ENCODE measurements at places on chromosomes 16 and 17.

DNA sequence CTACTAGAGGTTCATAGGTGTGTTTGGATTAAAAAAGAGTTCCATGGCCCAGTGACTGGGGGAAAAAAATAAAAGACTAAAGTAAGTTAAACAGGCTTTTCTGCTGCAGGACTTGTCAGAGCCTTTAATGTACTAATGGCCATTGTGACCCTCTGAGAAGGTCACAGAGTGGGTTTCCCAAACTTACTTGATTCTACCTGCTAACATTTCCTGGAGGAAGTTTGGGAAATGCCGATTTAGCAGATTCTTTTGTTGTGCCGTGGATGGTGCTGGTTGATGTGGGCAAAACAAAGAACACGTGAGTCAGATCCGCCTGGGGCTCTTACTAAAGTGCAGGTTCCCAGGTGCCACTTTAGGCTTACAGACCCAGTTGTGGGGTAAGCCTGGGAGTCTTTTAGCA lies 13.6 kb upstream of the STH start:
- no peak for DNase-seq

- peak; percentile 96 for DNase-seq
These were observed at the start of the genes ACADVL and DLG4 for GRCh38 chr17:7219812-7220592. TSS of gene ACADVL (plus strand) at chr17:7219938. CDS start at chr17:7219985, 47 bp downstream. TSS of gene DLG4 (minus strand) at chr17:7219836.

DNA sequence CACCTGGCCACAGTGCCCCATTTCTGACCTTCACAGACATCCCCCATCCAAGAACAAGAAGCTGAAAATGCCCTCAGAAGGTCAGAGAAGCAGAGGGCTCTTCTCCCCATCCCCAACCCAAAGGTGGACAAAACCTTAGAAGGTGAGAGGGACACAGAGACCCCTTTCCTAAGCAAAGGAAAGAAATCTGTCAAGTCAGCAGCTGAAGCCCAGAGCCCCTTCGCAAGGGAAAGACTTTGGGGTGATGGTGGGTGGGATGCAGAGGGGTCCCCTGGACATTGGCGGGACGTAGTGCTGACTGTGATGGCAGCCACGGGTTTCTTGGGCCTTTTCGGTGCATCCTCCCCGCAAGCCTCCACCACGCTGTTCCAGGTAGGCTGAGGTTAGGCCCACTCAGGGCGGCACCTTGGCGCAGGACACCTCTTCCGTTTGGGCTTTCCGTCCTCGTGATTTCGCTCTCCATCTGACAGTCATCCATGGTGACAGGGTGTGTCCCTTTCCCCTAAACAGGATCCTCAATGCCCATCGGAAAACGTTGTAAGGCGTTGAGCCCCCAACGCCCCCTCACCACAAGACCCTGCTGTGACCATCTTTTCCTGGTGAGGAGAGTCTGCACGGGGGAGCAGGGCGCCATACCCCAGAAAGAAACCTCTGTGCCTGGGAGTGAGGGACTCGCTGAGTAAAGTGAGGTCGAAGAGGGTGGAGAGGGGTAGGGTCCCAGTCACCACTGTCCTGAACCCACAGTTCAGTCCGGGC lies 10.7 kb upstream of the GSDMA start:
- DNase-seq = no peak

GRCh38 chr17:71983828-71984227 lies 137.0 kb upstream of the SOX9 start:
- DNase-seq = peak; percentile 69

GRCh38 chr16:51876934-51877333 lies 670.0 kb downstream of the TOX3 start:
- no peak for DNase-seq

DNA sequence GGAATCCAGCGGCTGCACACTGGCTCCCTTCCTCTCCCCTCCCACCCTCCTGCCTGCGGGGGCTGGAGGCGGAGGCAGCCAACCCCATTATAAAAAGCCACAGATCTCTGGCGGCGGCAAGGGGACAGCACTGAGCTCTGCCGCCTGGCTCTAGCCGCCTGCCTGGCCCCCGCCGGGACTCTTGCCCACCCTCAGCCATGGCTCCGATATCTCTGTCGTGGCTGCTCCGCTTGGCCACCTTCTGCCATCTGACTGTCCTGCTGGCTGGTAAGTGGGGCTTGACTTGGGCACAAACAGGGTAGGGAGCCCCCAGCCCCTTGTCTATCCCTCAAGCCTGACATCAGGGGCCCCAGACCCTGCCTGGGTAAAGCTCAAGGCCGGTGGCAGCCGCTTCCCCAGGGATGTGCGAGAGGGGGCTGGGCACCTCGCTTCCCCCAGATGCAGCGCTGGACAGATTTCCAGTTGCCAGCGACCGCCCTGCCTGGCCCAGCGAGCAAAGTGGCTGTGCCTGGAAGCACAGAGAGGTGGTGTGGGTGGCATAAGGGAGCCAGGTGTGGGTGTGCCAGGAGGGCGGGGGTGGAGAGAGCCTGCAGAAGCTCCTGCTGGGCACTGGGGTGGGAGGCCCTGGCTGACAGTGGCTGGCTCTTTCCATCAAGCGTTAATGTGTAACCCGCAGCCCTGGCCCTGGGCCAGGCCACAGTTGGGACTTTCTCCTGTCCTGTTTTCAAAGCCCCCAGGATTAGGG lies at the start of gene CX3CL1:
Gene CX3CL1 (plus strand): TSS at position 119 of the 745 bp plus-strand sequence. CDS start 79 bp downstream, at position 198.
- DNase-seq = peak; percentile 62

DNA sequence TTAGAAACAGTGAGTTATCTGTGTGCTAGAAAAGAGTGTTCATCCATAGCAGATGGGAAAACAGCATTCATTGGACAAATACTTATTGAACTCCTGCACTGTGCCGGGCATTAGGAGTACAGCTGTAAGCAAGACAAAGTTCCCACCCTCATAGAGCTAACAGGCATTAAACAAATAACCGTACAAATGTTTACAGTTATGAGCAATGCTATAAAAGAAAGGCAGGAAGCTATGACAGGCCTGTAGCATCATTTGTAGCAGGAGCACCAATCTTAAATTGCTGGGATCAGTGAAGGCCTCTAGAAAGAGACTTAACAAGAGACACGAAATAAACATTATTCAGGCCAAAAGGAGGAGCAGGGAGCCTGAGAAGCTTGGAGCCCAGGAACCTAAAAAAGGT lies 15.6 kb downstream of the SDR42E1 start:
- no peak for DNase-seq

- DNase-seq = no peak
These were observed 8.8 kb downstream of the PRSS22 start for GRCh38 chr16:2848933-2849725.

DNA sequence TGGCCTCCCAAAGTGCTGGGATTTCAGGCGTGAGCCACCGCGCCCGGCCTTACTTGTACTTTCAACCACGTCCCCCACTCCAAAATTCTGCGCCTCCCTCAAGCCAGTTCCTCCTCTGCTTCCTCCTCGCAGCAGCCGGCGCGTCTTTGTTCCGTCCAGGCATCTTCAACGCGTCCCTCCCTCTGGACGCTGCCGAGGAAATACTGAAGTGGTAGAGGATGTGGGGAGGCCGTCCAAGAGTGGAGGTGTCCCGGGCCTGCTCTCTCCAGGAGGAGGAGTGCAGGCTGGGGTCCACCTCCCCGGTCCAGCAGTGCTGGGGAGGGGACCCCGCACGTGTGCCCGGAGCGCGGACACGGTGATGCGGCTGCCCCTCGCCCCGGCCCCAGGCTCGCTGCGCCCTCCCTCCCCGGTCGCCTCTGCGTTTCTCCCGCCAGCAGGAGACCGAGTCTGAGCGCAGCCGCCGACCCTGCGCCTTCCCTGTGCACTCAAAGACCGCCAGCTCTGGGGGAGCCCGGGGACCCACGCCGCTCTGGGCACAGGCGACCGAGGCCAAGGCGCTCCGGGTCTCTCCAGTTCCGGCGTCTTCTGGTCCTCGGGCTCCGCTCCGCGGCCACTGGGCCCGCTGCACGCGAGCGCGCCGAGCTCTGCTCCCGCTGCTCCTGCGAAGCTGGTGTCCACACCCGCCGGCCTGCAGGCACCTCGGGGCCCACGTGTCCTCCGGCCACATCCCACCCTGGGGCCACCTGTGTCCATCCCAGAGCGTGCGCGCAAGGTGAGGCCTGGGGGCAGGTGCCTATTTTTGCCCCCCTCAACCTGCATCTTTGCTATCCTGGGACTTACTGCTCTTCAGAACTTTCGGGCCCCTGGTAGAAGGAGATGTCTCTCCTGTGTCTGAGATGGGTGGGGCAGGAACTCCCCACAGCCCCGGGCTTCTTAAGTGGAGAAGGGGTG lies 31.7 kb downstream of the OSBPL7 start:
- DNase-seq = peak; percentile 50

DNA sequence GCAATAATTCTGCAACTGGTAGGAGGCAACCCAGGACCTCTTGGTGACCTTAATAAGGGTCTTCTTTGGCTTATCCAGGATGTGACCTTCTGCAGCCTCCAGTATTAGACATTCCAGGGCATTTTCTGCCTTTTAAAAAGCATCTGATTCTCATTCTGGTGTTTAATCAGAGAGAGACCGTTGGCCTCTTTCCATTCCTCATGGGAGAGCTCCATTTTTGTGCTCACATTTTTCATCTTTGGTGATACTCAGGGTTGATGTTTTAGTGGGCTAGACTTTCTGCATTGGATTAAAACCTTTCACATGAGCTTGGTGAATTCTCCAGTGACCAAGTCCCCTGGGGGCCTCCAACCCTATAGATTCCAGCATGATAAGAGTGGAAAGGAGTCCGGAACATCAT lies 150.2 kb upstream of the CACNG5 start:
- no peak for DNase-seq

GRCh38 chr17:65593092-65593854 lies 31.8 kb upstream of the AXIN2 start:
- DNase-seq = no peak

DNA sequence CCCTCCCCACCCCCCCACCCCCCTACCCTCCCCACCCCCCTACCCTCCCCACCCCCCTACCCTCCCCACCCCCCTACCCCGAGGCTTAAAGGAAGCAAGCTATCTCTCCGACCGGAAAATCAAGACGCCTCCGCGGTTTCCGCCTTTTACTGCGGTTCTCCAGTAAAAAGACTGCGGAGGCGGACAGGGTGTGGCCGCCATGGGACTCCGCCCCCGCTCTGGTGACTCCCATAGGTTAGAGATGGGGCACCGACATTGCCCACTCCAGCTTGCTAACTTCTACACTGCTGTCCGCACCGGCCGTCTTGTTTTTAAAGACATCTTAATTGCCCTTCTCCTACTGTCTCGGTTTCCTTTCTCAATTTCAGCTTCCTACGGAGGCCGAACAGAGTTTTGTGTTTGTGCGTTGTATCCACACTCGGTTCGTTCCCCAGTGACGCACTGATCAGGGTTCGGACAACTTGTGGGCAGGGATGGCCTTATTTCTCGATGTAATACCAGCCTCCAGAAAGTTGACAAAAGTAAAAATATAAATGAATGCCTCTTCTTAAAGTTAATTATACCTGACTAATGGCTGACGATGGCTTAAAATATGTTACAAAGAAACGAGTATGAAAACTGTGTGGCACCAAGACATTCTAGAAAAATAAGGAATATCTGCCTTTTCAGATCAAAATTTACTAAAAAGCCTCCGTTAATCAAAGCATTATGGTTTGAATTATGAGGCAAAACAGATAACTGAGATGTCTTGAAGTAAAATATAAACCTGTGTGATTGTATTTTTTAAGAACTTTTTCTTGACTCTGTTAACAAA lies 1.1 kb upstream of the ZNF200 start:
- peak; percentile 26 for DNase-seq

GRCh38 chr16:86772671-86773353 lies 194.5 kb downstream of the FOXL1 start:
- peak; percentile 70 for DNase-seq

DNA sequence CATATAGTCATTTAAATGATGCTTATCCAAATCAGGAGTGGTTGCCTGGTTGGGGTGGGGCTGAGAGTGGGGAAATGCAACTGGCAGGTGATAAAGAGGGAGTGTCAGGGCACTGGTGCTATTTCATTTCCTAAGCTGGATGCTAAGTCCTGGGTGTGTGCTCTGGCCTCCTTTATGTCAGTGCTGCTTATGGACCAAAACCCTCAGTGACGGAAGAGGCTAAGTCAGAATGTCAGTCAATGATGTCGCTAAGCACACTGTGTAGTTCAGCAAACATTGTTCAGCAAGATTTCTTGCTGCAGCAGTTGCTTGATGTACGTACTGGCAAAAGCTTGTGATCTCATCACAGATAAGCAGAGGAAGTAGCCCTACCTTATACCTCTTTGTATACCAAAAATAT lies 16.4 kb upstream of the FLCN start:
- no peak for DNase-seq

DNA sequence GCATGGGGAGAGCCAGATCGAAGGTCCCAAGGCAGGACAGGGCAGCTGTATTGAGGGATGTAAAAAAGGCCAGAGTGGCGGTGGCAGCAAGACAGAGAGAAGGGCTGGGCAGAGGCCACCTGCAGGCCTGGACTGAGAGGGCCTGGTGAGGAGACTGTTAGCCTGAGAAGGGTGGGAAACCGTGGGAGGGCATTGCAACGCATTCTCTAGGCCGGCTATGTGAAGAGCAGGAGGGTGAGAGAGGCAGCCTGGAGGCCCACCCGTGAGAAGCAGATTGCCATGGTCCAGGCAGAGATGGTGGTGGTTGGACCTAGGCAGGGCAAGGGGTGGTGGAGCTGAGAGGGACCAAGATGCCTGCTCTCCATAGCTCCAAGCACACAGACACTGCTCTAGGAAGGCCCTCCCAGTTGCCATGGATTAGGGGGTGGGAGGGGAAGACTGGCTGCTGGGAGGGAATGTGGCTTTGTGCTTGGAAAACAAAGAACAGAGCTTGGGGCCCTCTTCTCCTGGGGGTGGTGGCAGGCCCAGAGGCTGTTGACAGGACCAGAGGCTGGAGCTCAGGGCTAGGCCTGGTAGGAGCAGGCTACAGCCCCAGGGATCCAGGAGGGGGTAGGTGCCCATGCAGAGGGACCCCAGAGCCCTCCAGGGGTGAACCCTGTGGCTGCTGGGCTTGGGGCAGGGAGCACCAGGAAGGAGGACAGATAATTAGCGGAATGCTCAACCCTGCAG lies 12.4 kb upstream of the TCAP start:
- DNase-seq = no peak

- no peak for DNase-seq
These were observed 51.2 kb downstream of the COTL1 start for GRCh38 chr16:84566545-84567257.

- no peak for DNase-seq
These were observed 29.6 kb downstream of the VPS53 start for GRCh38 chr17:685006-685405.

DNA sequence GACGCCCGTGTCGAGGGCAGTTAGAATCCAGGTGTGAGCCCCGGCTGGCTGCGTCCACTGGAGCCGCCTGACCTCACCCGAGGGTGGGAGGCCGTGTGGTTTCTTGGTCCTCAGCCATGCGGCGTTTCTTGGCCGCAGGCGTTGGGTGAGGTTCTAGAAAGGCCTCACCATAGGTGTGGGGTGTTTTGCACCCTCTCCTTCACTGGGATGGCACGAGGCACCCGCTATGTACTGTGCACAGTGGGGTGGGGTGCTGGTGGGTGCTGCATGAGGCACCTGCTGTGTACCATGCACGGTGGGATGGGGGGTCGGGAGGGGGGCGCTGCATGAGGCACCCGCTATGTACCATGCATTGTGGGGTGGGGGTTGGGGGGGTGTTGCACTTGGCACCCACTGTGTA lies 169.6 kb downstream of the BANP start:
- DNase-seq = no peak

GRCh38 chr17:81870131-81870980 lies 781 bp downstream of the ARHGDIA start:
- DNase-seq = peak; percentile 57

- peak; percentile 39 for DNase-seq
These were observed 18.1 kb upstream of the RAB11FIP4 start for GRCh38 chr17:31373150-31374093.

- DNase-seq = no peak
These were observed 716 bp upstream of the HIC1 start for GRCh38 chr17:2054262-2054511.
